Activated T-helper 1 cell treated with anti-CD3 and anti-CD28 coated beads, Interleukin-2, amount 50 U/mL, for 16 hours (primary cell): ENCODE measurements at places on chromosomes 13 and 19.

- no peak for DNase-seq
Measured at GRCh38 chr13:73254827-73255226, 196.0 kb downstream of the KLF5 start.

GRCh38 chr19:48877855-48878195 is 5.6 kb downstream of the PPP1R15A start:
- DNase-seq, result no peak

DNA sequence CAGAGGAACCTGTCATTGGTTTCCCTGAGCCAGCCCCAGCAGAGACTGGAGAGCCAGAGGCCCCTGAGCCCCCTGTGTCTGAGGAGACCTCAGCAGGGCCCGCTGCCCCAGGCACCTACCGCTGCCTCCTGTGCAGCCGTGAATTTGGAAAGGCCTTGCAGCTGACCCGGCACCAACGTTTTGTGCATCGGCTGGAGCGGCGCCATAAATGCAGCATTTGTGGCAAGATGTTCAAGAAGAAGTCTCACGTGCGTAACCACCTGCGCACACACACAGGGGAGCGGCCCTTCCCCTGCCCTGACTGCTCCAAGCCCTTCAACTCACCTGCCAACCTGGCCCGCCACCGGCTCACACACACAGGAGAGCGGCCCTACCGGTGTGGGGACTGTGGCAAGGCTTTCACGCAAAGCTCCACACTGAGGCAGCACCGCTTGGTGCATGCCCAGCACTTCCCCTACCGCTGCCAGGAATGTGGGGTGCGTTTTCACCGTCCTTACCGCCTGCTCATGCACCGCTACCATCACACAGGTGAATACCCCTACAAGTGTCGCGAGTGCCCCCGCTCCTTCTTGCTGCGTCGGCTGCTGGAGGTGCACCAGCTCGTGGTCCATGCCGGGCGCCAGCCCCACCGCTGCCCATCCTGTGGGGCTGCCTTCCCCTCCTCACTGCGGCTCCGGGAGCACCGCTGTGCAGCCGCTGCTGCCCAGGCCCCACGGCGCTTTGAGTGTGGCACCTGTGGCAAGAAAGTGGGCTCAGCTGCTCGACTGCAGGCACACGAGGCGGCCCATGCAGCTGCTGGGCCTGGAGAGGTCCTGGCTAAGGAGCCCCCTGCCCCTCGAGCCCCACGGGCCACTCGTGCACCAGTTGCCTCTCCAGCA is 4.2 kb downstream of the ZNF574 start:
- no peak for DNase-seq

DNA sequence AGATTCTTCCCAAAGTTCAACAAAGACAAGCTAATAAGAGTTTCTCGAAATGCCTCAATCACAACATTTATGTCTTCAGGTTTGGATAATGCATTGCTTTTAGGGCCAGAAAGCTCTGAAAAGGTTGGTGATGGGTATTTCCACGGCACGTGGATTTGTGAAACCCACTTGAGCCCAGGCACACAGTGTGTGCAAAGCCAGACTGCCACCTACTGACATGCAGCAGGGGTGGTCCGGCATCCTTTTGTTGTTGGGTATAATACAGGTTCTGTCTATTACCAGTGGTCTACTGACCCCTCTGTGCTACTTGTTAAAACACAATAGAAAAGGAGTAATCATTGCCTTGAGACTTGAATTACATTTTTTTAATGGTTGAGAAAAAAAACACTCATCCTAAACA is 225.6 kb downstream of the RAP2A start:
- DNase-seq, result no peak

DNA sequence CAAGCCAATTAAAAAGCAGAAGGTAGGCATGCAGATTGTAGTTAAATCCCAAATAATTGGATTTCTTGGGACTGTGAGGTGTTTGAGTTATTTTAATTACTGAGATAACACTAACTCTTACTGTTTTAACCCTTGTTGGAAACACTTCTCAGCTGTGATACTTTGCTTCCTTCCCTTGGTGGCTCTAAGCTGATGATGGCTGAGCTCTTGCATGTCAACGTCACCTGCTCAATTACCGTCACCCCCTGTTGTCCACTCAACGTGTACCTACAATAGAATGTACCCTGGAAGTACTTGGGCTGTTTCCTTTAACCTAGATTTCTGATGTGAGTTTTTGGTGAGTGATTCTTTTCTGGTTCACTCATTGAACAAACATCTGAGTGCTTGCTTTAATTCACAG is 303.4 kb downstream of the SLC7A1 start:
- DNase-seq, result no peak

DNA sequence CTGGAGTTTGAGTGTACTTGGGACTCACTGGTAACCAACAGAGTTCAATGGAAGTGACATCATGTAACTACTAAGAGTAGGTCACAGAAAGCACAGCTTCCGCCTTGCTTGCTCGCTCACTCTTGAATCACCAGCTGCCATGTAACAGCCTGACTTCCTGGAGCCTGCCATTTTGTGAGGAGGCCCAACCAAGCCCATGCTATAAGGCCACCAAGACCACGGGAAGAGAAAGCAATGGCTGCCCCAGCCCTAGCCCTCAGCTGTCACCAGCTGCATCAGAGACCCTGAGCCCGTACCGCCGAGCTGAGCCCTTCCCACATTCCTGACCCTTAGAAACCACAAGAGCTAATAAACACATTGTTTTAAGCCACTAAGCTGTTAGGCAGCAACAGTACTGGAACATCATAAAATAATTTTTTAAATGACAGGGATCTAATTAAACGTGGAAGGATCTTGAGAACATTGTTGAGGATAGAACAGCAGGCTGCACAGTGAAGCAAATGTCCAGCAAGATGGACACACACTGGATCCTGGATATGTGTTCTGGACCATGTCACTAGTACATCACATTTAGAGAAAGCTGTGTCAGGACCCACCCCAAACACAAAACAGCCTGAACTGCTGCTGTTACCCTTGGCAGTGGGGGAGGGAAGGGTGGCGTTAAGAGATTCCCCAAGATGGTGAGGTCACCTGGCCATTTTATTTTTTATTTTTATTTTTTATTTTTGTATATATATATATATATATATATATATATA is 21.7 kb upstream of the LDLR start:
- no peak for DNase-seq

- DNase-seq, result no peak
Measured at GRCh38 chr13:45512098-45512496, 47.4 kb downstream of the COG3 start.

DNA sequence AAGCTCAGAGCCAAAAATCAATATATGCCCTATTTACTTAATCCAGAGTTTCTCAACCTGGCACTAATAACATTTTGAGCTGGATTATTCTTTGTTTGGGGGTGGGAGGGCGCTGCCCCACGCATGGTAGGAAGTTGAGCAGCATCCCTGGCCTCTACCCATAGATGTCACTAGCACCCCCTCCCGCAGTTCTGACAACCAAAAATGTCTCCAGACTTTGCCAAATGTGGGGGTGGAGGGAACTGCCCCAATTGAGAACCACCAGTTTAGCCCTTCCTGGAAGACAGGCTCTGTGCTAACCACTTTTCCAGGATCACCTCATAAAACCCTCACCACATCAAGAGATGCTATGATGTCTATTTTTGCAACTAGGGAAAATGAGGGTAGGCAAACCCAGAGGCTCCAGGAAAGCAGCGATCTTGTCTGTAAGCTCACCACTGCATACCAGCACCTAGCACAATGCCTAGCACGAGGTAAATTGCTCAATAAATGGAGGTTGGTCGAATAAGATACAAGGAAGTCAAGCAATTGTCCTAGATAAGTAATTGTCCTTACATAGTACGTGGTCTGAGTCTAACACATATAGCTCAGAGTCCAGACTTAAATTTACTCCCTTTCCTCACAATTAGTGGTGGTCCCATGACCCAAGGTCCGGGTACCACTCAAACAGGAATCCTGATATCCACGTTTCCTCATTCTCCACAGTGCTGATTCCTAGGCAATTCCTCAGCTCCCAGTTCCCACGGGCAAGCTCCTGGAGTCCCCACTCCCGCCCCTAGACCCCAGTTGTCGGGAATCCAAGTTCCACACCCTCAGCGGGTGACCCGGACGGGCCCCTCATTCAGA is 892 bp downstream of the TRIR start:
- DNase-seq, result no peak

GRCh38 chr13:35566340-35566739 is 89.9 kb upstream of the MAB21L1 start:
- DNase-seq, result no peak

GRCh38 chr19:11254666-11255065 is 7.7 kb downstream of the DOCK6 start:
- no peak for DNase-seq

- DNase-seq, result no peak
Measured at GRCh38 chr13:80048030-80048429, 292.9 kb downstream of the SPRY2 start.

DNA sequence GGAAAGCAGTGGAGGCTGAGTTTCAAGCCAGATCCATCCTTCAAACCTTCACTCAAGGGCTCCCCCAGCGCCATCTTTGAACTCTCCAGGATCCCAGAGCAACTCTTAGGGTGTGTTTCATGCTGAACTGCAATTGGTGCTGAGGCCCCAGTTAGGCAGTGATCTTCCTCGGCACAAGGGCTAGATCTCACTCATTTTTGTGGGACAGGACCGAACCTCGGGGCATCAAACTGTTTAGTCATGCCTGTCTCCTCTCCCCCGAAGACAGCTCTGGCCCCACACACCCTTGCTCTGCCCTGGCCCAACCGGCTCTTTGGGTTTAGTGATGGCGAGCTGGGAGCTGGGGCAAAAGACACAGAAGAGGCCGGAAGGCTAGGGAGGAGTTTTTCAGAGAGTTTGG is 115.1 kb downstream of the NUFIP1 start:
- DNase-seq, result no peak

DNA sequence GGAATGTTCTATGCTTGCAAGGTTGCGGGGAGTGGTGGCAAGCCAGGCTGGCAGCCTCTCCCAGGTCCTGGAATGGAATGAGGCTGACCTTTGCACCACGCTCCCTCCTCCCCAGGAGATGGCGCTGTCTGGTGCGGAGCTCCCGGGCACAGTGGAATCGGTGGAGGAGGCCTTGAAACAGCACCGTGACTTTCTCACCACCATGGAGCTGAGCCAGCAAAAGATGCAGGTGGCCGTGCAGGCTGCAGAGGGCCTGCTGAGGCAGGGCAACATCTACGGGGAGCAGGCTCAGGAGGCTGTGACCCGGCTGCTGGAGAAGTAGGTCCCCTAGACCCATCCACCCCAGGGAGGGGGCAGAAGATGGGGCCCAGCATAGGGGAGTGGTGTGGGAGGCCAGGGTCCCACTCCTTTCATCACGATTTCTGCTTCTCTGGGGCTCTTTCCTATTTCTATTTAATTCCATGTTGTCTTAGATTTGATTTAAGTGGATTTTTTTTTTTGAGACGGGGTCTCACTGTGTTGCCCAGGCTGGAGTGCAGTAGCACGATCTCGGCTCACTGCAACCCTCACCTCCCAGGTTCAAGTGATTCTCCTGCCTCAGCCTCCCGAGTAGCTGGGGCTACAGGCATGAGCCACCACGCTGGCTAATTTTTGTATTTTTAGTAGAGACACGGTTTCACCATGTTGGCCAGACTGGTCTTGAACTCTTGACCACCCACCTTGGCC is 53.2 kb upstream of the SHKBP1 start:
- DNase-seq, result no peak

DNA sequence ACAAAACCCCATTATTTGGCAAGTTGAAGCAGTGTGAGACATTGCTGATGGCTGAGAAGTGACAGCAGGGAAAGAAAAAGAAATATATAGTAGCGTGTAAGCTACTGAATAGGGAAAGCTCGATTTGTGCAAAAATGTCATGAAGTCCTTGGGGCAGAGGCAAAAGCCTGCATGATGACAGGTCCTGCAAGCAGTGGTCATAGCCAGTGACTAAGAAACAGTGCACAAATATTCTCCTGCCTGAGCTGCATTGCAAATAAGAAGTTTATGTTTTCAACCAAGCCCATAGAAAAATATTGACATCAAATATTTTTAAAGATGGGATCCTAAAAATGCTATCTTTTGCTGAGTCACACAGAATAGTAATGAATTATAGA is 270.0 kb downstream of the SLITRK6 start:
- no peak for DNase-seq

- DNase-seq, result no peak
Measured at GRCh38 chr13:25018729-25019115, 77.2 kb upstream of the PABPC3 start.

DNA sequence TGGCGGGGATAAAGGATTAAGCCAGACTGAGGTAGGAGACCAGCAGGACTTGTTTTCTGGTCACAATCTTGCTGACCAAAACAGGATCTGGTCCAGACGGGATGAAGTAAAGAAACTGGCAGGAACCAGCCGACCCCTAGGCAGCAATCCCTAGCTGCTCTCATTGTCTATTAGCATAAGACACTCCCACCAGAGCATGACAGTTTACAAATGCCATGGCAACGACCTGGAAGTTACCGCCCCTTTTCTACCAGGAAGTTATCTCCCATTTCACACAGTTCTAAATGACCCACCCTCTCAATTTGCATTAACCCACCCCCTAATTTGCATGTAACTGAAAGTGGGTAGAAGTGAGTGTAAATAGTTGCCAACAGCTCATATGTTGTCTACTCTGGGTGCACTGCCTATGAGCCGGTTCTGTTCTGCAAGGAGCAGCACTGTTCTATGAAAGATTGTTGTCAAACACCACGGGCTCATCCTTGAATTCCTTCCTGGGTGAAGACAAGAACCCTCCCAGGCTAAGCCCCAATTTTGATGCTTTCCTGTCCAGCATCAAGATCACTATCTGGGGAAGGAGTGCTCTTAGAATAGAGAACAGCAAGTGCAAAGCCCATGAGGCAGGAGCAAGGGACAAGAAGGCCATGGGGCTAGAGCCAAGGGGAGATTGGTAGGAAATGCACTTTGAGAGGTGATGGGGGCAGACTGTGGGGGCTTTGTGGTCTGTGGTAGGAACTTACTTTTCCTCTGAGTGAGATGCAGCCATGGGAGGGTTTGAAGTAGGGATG is 13.9 kb upstream of the FBXO27 start:
- DNase-seq, result no peak

DNA sequence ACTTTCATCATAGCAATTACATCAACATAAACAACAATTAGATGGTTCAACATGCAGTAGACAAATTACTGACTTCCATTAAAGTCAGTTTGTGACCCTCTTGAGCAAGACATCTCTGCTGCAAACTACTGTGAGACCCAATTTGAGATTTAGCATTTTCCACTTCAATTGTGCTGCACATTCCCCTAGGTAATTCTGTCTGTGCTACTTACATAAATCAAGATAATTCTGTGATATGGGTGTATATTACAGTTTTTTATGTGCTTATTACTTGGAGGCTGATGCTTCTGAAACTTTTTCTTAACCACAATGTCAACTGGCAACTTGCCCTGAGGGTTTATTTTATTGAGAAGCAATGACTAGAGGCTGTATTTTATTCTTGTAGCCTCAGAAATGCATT is 1714.4 kb downstream of the OLFM4 start:
- DNase-seq, result no peak
